ENCODE measurements at places on chromosomes 1 and 21.

DNA sequence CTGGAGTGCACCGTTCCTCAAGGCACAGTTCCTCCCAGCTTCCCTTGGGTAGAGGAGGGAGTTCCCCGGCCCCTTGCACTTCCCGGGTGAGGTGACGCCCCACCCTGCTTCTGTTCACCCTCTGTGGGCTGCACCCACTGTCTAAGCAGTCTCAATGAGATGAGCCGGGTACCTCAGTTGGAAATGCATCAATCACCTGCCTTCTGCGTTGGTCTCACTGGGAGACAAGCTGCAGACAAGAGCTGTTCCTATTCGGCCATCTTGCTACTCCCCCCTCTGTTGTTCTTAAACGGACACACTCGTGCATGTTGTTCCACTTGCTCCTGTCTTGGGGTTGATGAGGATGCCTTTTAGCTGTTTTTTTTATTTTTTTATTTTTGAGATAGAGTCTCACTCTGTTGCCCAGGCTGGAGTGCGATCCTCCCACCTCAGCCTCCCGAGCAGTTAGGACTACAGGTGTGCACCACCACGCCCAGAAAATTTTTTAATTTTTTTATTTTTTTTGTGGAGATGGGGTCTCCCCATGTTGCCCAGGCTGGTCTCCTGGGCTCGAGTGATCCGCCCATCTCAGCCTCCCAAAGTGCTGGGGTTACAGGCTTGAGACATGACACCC lies 3.0 kb upstream of the MORC3 start:
- no peak for DNase-seq

- no peak for DNase-seq
Observed at GRCh38 chr1:225342695-225343094, 85.1 kb downstream of the LBR start.

- DNase-seq, result no peak
Observed at GRCh38 chr1:31786366-31787060, 22.4 kb upstream of the ADGRB2 start.

- DNase-seq, result no peak
Observed at GRCh38 chr1:202018468-202019234, 8.3 kb downstream of the ELF3 start.

DNA sequence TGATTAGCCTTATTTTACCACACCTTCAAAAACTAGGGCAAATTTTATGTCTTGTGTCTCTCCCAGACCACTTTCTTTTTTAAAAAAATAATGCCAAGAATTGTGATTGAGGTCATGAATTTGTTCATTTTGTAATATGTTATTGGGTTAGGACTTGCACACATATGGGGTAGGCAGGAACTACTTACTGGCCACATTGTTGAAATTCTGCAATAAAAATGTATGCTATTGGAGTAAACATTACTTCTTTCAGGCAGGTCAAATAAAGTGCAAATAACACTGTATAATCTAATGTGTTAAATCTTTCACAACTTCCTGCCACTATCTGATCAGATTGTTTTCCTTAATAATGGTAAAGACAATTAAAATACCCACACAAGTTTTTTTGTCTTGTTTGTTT lies 166.6 kb upstream of the COL11A1 start:
- no peak for DNase-seq

DNA sequence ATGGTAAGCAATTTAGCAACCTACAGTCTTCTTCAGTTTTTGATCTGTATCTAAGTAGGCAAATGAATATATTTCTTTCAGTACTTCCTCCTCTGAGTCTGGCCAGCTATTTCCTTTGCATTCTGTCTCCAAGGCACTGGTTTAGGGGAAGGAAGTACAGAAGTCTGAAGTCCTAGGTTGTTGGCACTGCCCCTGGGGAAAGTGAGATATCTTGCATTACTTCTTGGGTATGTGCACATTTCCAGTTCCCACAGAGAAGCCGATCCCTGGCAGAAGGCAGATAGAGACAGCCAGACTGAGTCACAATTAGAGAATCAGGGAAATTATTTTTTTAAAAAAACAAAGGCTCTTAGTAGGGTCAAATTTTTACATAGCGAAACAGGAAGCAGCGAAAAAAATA lies 98.8 kb downstream of the RASAL2 start:
- DNase-seq, result no peak

- DNase-seq, result no peak
Observed at GRCh38 chr1:218556016-218556415, 210.9 kb downstream of the TGFB2 start.

GRCh38 chr1:25792115-25792514 lies 7.9 kb upstream of the SELENON start:
- DNase-seq, result no peak

- no peak for DNase-seq
Observed at GRCh38 chr1:16242556-16243214, 5.7 kb upstream of the CPLANE2 start.

Measured in GM13977 (cell line).